ENCODE measurements at places on chromosomes 6 and 20.

GRCh38 chr20:43187476-43188233 lies 2.1 kb downstream of the PTPRT start:
- peak; percentile 93 for DNase-seq

DNA sequence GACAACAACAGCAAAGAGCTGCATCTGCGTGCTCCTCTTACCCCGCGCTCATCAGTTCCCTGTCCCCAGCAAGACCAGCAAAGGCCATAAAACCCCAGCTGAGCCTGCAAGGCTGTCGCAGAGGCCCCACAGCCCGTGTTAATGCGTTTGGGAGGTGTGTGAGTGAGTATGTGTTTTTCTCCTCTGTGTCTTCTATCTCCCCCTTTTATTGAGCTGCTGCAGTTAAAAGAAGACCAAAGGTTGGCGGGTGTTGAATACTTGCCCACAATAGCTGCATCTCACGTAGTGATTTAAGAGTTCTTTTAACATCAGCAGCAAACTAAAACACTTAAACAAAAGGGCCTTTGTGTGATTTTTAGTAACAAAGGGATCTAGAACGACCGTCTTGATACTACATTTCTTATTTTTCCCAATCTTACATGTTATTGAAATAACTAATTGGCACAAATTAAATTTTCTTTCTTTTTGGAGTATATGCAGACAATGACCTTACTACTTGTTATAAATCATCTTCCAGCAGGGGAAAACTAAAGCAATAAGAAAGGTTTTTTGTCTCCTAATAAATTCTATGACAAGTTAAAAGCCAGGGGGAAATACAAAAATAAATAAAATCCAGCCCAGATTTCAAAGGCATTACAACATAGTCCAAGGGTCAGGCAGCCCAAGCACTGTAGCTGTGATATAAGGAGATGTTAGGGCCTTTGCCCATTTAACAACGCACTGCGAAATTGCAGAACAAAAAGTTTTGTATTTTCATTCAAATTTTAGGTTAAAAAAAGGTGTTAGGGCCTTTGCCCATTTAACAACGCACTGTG lies 27.2 kb upstream of the CNKSR3 start:
- no peak for DNase-seq

DNA sequence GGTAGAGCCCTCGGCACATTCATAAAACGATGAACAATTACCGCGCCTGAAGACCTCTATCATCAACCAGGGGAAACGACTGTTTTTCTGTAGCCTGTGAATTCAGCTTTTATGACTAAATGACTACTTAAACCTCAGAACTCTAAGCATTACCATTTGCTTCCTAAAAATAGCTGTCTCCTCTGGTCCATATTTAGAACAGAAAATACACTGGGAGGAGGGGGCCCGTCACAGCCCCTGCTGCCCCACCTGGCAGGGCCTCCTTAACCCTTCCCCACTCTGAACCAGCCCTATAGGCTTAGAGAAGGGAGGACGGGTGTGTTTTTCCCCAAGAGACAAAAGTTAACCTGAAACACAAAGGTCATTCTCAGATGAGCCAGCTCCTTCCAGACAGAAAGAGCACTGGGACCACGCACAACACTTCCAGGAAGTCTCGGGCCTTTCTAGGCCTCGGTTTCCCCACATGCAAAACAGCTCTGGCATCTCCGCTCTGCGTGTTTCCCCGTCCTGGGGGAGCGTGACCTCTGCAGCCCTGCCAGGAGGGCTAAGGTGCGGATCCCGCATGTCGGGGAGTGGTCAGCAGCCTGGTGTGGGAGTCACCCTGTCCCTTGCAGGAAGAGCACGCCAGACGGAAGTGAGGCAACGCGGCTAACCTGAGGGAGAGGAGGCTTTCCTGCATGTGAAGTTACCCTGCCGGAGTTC lies 193.9 kb downstream of the DLL1 start:
- no peak for DNase-seq

- no peak for DNase-seq
Observed at GRCh38 chr6:169904051-169904922, 152.9 kb downstream of the ERMARD start.

DNA sequence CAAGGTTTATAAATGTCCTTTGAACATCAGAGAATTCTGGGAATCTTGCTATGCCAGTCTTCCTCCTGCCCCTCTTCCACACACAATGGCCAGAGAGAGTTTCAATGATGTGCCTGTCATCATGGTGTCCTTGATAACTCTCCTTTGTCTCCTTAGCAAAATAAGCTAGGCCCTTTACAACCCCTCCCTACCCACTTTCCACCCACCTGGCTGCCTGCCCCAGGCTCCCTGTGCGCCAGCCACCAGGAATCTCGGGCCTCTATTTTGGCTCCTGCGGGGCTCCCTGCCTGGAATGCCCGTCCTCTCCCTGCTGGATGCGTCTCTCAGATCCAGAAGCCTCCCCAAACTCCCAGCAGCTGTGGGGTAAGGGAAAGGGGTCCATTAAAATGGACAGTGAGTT lies 60.9 kb downstream of the NCR2 start:
- DNase-seq, result no peak

DNA sequence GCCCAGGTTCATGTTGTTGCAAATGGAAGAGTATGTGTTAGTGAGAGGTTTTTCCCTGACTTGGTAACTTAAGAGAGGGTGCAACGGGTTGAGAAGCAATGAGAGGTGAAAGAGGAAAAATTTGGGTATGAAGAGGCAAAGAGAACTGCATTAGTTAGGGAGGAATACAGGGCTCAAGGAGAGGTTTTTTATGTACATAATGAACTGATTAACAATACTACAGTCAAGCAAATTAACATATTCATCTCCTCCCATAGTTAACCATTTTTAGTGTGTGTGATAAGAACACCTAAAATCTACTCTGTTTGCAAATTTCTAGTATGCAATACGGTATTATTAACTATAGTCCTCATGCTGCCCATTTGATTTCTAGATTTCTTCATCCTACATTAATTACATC lies 79.5 kb upstream of the HTR1E start:
- no peak for DNase-seq

GRCh38 chr6:39210450-39210849 lies 18.8 kb downstream of the KCNK5 start:
- DNase-seq, result no peak

DNA sequence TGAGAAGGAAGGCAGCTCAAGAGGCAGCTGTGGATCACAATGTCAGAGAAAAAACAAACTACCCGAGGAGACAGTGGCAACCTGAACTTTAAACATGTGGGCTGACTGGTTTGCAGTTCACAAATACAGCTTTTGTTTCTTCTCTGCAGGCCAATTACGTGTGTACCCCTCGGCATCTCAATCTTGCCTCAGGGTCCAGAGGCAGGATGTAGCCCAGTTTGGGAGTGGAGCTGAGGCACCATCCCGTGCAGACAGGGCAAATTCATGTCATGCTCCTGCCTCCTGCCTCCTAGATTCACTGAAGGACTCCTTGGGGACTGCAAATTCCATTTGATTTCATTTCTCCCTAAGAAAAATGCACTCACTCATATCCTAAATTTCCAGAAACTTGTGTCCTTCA lies 94.2 kb upstream of the KCNK16 start:
- DNase-seq, result peak; percentile 87

GRCh38 chr6:106253731-106254130 lies 71.8 kb downstream of the ATG5 start:
- no peak for DNase-seq

GRCh38 chr6:15546591-15546990 lies 116.2 kb downstream of the DTNBP1 start:
- peak; percentile 22 for DNase-seq

DNA sequence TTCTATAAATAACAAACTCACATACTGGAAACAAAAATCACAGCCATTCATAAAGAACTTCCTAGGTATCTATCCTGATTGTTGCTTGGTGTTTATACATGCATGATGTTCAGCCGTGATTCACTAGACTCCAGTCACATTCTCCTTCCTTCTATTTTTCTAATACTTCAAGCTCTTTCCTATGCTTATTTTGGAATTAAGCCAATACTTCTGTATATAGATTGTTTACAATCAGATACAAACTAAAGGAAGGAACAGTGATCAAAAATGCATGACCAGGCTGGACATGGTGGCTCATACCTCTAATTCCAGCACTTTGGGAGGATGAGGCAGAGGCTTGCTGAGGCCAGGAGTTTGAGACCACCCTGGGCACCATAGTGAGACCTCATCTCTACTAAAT lies 377.5 kb upstream of the IRAK1BP1 start:
- DNase-seq, result no peak

GRCh38 chr6:158977382-158977781 lies 22.6 kb downstream of the RSPH3 start:
- no peak for DNase-seq

DNA sequence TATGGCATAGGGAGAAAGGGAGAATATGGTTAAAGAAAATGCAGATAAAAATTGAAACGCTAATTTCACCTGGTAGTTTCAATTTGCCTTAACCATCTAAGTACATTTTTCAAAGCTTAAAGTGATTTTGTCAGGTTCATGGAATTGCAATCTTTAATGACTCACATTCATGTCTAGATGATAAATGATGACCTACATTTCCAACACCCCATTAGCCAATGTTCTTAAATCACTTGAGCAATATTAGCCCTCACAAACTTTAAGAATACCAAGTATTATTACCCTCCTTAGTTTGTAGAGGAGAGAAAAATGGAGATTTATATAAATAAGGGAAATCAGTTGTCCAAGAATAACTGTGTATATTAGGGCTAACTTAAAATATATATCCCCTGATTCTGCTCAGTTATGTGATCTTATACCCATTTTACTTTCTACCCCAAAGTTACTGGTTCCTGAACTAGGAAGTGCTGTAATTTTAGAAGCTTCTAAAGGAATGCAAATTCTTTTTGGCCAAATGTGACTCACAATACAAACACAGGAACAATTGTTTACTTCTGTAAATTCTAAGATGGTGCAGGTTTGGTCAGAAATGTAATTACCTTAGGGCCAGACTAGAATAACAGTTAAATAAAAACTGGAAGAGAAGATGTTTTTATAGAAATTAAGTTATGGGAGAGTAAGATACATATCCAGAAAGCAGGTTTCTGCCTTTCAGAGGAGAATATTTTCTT lies 34.5 kb downstream of the TPBG start:
- DNase-seq, result peak; percentile 74

- DNase-seq, result peak; percentile 39
Observed at GRCh38 chr6:105077596-105078385, 102.0 kb downstream of the POPDC3 start.

- DNase-seq, result no peak
Observed at GRCh38 chr6:111739257-111739696, 133.6 kb upstream of the TRAF3IP2 start.

DNA sequence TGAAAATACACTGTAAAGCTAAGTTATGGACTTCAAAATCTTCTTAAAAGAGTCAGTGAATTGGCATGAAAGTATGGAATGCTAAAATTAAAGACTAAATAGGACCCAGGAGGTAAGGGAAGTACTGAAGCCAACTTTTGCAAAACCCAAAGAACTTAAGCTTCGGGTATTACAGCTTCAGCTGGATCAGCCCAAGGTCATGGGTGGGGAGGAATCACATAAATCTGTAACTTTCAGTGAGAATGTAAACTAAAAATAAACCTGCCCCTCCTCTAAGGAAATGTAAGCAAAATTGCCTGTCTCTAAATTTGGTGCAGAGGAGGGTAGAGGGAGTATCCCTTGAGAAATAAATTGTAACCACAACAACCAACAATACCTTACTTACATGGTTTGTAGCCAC lies 4.4 kb upstream of the MUC21 start:
- no peak for DNase-seq

- no peak for DNase-seq
Observed at GRCh38 chr6:167851370-167851952, 24.8 kb downstream of the AFDN start.

- DNase-seq, result no peak
Observed at GRCh38 chr6:56024931-56025330, 149.5 kb upstream of the BMP5 start.

GRCh38 chr20:61385296-61385695 lies 133.2 kb downstream of the CDH4 start:
- DNase-seq, result no peak
